8988T (cell line): ENCODE measurements at places on chromosomes 1 and 21.

DNA sequence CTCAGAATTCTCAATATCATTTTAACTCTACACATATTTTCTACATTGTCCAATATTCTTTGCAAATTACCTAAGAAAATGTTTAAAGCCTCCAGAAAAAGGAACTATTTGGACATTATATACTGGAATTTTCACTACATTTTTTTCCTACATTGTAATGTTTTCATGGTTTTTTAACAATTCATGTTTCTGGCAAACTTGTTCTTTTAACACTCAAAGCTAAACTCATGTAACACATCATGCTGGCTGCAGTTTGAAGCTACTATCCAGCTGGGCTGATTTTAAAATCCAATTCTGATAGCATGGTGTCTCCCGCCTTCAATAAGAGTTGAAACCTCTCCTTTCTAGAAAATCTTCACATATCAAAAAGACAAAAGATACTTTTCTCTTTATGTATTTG lies 52.0 kb downstream of the TGFBR3 start:
- no peak for DNase-seq

- DNase-seq, result no peak
Observed at GRCh38 chr1:43307458-43308158, 6.8 kb downstream of the TIE1 start.

DNA sequence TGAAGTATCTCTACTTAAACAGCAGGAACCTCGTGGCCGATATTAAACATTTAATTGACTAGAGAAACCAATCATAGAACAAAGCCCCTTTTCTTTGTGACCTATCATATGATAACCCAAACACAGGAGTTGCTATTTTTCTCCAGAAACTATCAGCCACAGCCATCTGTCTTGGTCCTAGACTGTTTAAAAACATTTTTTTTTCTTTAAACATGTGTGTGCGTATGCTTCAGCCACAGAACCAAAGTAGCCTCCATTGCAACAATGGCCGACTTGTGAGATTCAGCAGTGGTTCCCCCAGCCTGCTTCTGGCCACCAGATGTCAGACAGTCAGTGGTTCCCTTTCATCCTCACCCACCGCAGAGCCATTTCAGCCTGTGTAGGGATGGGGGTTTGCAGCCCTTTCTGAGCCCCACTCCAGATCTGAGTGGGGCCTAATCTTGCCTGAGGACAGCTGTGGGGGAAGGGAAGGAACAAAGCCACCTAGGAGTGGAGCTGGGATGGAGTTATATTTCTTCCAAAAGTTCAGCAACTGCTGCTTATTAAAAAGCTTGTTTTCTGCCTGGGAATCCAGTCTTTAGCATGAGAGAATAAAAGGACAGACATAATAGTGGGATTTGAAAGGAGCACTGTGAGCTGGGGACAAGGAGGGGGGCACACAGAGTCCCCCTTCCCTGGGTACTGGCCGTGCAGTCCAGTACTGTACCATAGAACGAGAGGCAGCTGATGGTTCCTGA lies 11.7 kb upstream of the IGSF3 start:
- DNase-seq, result no peak

- DNase-seq, result no peak
Observed at GRCh38 chr1:12601700-12602658, 16.0 kb downstream of the DHRS3 start.

- DNase-seq, result no peak
Observed at GRCh38 chr1:40628903-40629292, 36.6 kb downstream of the RIMS3 start.

DNA sequence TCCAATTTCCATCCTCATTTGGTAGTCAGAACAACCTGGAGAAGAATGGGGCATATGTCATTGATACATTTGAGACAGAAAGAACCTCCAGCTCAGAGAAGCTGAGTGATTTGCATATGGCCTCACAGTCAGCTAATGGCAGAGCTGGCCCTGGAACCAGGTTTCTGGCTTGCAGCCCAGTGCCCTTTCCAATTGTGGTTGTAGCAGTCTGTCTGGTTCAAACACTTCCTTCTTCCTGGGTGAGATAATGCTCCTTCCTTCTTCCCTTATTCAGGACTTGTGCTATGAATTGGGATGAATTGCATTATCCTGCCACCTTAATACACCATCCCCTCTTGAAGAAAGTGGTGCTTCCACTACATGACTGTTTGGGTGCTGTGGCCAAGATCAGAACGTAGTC lies 24.2 kb downstream of the SLC5A9 start:
- DNase-seq, result no peak

- no peak for DNase-seq
Observed at GRCh38 chr1:99749504-99750347, 16.7 kb downstream of the FRRS1 start.
